SK-N-SH (cell line): ENCODE measurements at places on chromosomes 5 and 9.

GRCh38 chr5:180494510-180495181 lies 467 bp downstream of the CNOT6 start:
- peak; percentile 82 for DNase-seq

GRCh38 chr5:142873831-142874230 lies 103.7 kb downstream of the ARHGAP26 start:
- no peak for DNase-seq

GRCh38 chr9:90037146-90037797 lies 432.5 kb downstream of the GADD45G start:
- DNase-seq: no peak

GRCh38 chr9:76658510-76659231 lies 105.6 kb upstream of the PCA3 start:
- DNase-seq: no peak

GRCh38 chr5:116559239-116559638 lies 15.4 kb downstream of the SEMA6A start:
- no peak for DNase-seq

DNA sequence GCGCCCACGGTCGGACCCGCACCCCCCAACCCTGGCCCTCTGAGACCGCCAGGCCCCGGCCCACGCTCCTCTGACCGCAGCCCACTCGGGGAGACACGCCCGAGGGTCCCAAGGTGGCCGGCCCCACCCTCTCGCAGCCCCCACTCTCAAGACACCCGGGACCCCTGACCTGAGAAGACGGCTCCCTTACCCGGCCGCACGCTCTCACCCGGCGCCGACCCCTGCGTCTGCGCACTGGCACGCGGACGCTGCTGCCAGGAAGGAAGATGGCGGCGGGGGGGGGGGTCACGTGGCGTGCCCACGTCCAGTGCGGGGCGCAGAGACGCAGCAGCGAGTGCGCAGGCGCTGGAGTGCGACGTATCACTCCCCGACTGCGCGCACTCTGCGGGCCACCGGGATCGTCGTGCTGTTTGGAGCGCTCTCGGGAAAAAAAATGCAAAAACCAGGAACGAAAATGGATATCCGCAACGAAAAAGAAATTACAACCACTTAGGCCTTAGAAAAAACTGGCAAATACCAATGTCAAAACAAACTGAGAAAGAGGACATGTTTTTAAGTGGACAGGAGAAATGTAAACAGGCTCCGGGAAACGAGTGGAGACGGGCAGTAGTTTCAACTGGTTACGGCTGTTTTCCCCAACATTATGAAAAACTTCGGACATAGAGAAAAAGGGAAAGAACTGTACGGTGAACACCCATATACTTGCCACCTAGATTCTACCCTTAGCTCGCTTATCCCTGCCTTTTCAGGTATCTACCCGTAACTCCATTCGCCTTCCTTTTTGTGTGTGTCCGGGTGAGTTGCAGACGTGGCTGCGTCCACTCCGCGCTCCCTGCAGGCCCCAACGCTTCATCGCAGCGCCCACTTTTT lies at the start of gene MRPL36:
Gene MRPL36, minus strand, starts transcription at position 236 of the 870 bp plus-strand sequence. CDS start 902 bp downstream, outside the sequence.
- peak; percentile 99 for DNase-seq

DNA sequence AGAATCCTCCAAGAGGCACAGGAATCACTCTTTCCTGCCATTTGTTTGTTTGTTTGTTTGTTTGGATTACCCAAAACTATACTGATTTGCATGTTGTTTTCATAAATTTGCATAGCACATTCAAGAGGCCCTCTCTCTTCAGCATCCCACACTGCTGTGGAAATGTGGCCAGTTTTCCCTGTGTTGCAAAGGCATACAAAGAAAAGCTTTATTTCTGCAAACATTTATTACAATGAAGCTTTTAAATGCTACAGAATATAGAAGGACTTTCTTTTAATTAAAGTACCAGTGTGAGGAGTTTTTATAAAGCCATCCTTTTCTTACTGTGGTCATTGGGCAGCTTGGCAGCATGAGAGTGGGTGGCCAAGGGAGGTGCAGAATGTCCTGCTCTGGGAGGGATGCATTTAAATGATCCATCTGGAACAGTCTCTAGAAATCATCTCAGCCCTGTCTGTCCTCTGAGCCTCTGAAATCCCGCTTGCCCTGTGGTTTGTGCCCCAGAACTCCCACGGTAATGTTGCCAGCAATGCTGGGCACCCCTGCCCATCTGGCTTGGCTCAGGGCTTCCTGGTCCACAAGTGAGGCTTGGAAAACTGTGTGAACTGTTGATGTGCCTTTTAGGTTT lies 356.8 kb upstream of the KIF2A start:
- no peak for DNase-seq

GRCh38 chr9:5566054-5566618 lies 55.8 kb downstream of the PDCD1LG2 start:
- DNase-seq: no peak

DNA sequence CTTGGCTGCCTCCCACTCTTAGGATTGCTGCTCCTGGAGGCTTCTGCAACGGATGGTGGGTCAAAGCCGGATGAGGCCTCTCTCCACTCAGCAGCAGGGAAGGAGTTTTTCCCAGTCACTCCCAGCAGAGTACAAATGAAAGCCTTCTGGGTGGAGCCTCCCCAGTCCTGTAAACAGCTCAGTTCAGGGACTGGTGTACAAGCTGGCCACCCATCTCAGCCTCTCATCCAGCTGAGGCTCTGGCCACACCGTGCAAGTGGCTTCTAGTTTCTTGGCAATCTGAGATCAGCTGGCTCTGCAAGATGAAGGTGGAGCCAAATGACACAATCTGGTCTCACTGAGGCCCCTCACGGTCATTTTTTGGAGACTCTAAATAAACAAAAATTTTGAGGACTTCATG lies 10.0 kb downstream of the GPX3 start:
- no peak for DNase-seq

- DNase-seq: no peak
Observed at GRCh38 chr5:172321593-172321992, 38.0 kb upstream of the UBTD2 start.

GRCh38 chr5:143985832-143986515 lies 174.0 kb downstream of the HMHB1 start:
- DNase-seq: no peak

DNA sequence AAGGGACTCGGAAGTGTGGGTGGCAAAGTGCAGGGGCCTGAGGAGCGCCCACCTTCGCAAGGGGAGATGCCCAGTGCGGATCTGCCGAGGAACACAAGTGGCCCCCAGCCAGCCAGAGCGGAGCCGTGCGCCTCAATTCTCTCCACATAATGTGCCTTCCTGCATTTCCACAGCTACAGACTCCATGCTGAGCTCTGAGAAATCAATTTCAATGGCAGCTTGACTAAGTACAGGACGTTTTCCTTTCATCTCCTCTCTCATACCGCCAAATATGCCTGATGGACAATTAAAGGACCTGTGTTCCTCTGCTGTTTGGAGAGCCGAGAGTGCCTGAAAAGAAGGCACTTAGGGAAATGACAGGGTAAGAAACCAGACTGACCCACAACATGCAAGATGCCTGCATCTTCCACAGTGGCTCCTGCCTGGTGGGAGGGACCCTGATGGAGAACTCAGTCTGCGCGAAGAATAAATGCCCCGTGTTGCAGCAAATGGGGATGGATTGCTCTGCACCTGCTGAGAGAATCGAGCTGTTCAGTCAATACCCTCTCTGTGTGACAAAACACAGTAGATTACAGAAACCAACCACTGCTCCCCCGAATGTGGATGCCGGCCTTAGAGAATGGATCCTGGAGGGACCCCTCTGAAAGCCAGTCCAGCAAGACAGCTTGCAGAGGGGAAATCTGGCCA lies 38.6 kb upstream of the OLFM1 start:
- DNase-seq: no peak

DNA sequence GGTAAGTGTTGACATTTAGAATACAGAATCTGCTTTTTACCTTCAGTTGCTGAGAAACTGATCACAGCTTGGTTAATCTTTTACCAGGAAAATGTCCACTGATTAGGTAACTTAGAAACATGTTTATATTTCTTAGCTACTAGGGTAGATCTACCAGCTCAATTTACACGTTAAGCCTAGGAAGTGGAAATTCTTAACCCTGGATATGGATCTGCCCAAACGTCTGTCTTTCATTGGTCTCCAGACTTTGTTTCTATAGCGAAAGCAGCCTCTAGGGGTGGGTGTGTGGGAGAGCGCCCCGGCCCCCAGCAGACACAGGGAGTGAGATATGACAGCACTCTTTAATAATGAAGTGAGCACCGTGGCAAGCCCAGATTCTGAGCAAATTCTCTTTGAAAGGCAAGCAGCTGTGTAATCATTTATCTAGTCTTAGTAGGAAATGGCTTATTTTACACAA lies 141.6 kb upstream of the ZNF608 start:
- DNase-seq: peak; percentile 67

GRCh38 chr9:93697352-93698139 lies 121.2 kb downstream of the PHF2 start:
- DNase-seq: no peak

GRCh38 chr9:122128007-122128968 lies 31.3 kb downstream of the NDUFA8 start:
- no peak for DNase-seq

GRCh38 chr5:139775872-139776271 lies 19.7 kb upstream of the PSD2 start:
- DNase-seq: peak; percentile 19

DNA sequence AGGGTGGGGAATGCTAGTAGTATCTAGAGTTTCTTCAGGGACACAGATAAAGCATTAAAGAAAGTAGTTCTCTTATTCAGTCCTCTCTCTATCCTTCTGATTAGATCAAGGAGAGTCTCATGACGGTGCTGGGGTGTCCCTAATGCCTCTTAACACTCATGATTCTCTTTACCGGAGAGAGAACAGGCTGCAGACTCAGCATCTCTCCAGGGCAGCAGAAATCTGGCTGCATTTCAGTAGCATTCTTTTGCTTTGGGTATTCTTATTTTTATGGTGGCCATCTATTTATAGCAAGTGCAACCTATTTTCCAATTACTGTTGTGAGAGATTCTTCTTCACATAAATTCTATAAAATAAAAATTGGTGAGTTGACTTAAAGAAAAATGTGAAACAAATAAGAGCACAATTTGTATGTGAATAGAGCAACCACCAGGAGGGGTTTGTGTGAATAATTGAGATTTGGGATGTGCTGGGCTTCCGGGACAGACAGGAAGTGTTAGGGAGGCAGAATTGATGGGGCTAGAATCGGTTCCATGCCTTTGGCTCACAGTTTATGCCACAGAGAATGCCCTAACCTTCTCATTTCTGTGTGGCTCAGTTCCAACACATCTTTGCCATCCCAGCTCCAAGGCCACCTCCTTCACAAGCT lies 23.8 kb upstream of the BOD1 start:
- no peak for DNase-seq

GRCh38 chr9:120917929-120918762 lies 8.4 kb downstream of the TRAF1 start:
- no peak for DNase-seq

DNA sequence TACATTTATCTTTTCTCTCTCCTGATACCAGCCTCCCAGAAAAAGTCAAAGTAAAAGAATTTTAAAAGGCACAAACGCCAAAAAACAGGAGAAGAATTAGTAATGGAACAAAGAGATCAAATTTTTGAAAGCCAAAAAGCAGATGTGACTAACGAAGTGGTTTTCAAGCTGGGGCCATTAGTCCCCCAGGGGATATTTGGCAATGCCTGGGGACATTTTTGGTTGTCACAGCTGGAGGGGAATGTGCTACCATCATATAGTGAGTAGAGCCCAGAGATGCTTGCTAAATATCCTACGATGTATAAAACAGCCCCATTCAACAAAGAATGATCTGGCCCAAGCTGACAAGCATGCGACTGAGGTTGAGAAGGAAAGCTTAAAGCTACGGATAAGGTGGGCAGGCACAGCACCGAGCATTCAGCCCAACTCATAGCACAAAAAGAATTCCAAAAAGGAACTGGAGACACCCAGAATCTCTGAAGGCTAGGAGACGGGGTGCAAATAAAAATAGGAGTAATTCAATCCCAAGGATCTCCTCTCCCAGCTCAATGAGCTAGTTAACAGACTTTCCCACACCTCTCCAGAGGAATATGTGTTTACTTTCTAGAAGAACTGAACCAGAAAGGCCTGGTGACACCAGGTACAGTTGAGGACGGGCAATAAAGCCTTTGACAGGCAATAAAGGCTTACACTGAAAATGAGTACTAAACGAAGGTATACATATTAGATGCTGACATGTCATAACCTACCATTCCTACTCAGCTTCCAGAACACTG lies 269.0 kb downstream of the DENND1A start:
- no peak for DNase-seq

DNA sequence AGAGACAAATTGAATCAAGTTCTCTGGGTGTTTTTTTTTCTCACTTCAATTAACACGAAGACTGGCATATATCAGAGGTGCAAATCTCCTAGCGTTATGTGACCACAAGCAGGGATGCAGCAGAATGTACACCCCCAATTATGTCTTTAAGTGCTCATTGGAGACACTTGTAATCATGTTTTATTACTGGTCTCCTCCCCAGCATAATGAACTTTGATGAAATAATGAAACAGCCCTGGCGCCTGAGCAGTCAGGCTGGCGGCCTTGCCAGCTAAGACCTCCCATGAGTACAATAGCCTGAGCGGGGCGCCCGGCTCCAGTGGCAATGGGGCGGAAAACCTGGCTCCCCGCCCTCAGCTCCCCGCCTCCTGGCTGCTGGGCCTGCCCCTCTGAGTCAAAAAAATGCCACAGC lies 209.4 kb upstream of the MSX2 start:
- DNase-seq: no peak

DNA sequence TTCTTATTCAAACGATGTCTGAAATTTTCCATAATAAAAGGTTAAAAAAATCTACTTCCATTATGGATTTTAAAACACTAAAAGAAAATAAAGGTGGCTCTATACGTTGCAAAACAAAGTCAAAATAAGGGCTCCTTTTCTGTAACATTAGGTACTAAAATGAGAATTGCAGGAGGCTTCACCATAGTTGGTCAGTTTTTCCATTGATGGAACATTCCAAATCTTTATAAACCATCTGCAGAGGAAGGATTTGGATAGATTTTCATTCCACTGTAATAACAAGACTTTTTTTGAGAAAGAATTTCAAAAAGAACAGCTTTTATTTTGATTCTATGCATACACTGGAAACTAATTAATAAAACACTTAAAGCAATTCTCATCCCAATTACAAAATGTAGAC lies 145.6 kb downstream of the LURAP1L start:
- no peak for DNase-seq

DNA sequence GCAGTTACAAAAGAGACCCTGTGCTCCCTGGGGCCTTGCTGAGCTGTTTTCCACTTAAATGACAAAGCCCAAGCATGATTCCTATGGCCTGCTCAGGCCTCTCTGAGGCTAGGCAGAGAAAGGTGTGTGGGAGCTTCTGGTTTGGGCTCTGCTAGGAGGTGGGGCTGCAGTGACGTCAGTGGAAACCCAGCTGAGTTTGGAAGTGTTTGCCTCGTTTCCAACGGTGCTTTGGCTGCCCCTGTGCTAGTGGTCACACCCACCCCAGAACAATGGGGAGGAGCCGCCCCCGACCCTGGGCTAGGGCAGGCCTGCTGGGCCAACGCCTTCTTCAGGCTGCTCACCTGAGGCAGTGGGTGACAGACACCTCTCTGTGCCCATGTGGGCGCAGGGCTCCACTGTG lies 10.4 kb downstream of the ANGPTL2 start:
- DNase-seq: no peak

- no peak for DNase-seq
Observed at GRCh38 chr5:79540939-79541338, 27.0 kb upstream of the HOMER1 start.
